ENCODE measurements at places on chromosomes 2 and 18.

- no peak for DNase-seq
These were observed 202.1 kb upstream of the KYNU start for GRCh38 chr2:142675398-142675797.

DNA sequence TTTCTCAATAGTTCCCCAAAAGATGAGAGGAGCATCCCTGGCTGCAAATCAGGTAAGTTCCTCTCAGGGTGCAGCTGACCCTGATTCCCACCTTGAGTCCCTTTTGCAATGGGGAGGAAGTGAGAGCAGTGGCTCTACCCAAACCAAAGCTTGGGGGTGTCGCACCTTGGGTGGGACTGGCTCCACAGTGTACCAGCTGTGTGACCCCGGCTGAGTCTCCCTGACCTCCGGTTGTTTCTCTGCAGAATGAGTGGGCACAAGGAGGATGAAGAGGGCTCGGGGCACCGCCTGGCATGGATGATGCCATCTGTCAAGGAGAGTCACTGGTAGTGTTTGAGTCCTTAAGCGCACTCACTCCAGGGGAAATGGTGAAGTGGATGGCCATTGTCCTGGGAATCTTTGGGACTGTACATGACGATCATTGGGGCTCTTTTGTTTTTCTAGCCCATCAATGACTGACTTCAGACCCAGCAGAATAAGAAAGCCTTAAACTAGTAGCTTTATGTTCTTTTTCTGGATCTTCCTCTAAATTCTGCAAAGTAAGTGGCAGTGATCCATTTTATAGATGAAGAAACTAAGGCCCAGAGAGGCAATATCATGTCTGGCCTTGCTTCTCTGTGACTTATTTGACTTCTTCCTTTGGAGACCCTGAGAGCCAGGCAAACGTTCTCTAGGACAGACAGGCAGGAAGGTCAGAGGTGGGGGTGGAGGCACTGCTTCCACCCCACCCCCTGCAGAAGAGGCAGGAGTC is 106.3 kb upstream of the ST3GAL5 start:
- no peak for DNase-seq

DNA sequence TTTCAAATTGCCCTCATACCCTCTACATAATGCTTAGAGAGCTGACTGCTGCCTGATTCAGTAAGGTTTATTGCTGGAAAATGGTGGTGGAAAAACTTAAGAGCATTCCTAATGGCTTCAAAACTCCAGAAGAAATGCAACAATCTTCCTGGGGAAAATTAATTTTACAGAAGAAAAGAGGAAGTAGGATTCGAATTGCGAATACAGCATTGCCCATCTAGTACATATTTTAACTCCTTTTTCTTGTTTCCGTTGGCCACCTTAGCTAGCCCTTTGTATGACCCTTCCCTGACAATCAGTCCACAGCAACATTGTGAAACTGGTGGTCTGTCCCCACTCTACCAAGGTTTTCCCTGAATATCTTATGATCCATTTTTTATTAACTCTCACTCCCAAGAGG is 224.7 kb downstream of the MTX2 start:
- DNase-seq: no peak

GRCh38 chr2:232203936-232204335 is 174.6 kb upstream of the ALPP start:
- DNase-seq: no peak

DNA sequence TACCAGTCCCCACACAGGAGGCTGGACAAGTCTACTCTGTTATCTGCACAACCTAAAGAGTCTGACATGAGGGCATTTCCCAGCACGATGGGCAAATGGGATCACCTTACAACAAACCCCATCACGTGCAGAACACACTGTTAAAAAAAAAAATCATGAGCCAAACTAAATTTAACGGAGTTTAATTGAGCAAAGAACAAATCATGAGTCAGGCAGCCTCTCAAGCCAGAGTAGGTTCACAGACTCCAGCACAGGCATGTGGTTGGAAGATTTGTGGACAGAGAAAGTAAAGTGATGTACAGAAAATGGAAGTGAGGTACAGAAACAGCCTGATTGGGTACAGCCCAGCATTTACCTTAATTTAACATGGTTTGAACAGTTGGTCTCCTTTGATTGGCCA is 59.9 kb downstream of the KYNU start:
- DNase-seq: no peak

- DNase-seq: no peak
These were observed 487.6 kb upstream of the KLHL29 start for GRCh38 chr2:22897428-22897827.

GRCh38 chr2:101820519-101820918 is 123.0 kb downstream of the MAP4K4 start:
- DNase-seq: no peak
